ENCODE measurements at places on chromosomes 2 and 18.

DNA sequence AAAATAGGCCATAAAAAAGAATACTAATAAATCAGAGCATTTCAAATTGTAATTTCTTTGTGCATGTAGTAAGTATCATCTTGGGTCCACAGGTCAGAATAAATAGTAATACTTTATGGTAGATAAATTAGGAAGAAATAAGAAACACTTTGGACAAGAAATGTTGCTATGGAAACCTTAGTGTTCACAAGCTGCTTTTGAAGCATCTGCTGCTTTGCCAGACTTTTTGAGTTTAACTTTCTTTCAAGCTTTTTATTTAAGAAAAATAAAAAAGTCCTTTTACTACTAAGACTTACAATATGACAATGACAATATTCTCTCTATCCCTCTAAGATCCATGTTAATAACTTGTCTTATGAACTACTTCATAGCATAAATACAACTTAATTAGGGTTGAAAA is 690.7 kb upstream of the FSHR start:
- DNase-seq: no peak

DNA sequence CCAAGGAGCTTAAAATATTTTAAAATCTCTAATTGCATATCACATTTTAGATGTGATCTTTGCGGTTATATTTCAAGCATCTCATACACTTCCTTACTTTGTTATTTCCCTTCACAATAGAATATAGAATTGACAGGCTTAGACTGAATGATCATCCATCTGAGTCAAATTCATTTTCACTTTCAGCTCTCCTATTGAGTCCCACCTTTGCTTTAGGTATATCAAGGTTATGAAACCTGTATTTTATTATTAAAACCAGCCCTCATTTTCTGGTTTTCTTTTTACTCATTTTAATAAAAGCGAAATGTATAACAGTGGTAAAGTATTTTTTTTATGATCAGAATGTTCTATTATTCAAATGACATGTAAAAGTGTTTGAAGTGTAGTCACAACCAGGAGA is 162.9 kb upstream of the KYNU start:
- no peak for DNase-seq

GRCh38 chr2:231037202-231037730 is at the start of gene C2orf72:
Gene C2orf72, plus strand, starts transcription at chr2:231037523. Its CDS starts 43 bp downstream, at chr2:231037566.
- DNase-seq: no peak

GRCh38 chr2:198236338-198236737 is 431.9 kb downstream of the PLCL1 start:
- no peak for DNase-seq

GRCh38 chr2:235005603-235006259 is 53.9 kb downstream of the SH3BP4 start:
- peak; percentile 45 for DNase-seq

DNA sequence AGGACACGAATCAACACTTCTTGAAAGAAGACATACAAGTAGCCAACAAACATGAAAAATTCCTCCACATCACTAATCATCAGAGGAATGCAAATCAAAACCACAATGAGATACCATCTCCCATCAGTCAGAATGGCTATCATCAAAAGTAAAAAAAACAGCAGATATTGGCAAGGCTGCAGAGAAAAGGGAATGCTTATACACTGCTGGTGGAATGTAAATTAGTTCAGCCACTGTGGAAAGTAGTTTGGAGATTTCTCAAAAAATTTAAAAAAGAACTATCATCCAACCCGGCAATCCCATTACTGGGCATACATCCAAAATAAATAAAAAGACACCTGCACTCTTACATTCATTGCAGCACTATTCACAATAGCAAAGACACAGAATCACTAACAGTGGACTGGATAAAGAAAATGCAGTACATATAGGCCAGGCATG is 78.7 kb downstream of the GRB14 start:
- DNase-seq: peak; percentile 65

- DNase-seq: no peak
Measured at GRCh38 chr2:239153806-239154591, 246.8 kb downstream of the HDAC4 start.

DNA sequence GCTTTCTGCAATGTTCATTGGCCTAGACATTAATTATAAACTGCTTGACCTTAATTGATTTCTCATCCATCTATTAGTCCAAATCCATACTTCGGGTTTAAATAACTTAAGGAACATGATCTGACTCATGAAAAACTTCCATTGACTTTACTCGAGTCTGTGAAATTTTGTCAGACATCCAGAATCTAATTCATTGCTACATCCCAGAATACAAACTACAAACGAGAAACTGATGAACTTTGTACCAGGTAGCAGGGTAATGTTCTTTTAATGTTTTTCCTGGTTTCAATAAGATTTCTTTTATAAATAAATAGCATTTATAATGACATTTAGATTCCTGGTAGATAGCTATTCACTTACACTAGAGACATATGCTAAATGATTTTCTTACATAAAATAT is 36.0 kb upstream of the IKZF2 start:
- DNase-seq: no peak

GRCh38 chr2:241957276-241957675 is 87.7 kb downstream of the RTP5 start:
- DNase-seq: no peak

GRCh38 chr18:45962461-45962860 is 4.7 kb downstream of the EPG5 start:
- no peak for DNase-seq

DNA sequence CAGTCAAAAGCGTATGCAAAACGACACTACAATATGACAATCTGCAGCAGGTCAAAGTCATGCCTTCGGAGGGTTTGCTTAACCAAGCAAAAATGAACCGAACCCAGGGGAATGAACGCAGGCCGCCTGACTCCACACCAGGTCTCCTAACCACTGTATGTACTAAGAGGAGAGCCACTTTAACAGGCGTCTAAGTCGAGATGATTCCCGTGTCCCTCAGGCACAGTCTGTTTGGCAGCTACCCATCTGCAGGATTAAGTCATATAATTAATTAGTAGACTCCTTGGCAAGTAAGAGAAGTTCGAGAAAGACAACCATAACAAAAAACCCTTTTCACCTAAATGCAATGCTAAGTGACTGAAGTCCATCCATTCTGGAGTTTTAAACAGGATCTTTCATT is 15.2 kb downstream of the CYB5A start:
- DNase-seq: no peak

DNA sequence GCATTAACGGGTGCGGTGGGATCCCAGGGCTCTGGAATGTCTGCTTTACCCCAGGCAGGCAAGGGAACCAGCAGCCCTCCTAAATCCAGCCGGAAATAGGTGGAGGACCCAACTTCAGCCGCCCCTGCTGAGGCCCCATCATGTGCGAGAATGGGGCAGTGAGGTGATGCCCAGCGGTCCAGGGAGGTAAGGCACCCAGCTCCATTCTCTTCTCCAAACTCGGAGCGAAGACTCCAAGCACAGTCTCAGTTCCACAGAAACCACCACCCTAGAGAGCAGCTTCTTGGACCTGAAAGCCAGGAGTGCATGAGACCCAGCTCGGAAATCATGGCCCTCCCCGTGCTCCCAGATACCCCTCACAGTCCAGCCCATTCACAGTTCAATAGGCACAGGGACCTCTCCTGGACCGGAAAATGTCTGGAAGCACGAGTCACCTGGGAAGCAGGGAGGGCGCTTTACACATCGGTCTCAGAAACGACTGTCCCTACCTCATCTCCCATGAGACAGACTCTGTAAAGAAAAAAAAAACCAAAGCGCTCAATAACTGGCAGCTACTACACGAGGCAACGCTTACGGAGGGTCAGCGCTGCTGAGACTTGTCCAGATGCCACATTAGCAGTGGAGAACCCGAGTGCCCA is 2.0 kb downstream of the SDC1 start:
- DNase-seq: peak; percentile 50

- DNase-seq: no peak
Measured at GRCh38 chr2:100921685-100922161, 80.4 kb upstream of the RPL31 start.

DNA sequence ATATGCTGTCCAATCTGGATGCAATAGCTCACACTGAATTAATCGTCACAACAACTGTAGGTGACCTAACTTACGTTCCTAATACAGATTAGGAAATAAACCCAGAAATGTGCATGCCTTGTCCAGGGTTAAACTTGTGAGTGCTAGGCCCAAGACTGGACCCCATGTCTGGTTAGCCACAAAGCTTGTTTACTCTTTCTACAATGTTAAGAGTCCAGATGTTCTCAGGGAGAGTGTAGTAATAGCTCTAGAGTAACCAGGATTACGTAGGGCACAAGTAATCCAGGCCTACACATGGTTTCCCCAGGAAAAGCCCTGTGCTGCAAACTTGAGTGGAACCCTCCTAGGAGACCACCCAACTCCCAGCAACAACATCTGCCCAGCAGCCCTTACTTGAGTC is 26.2 kb downstream of the TRIB2 start:
- no peak for DNase-seq

GRCh38 chr18:49162226-49162864 is 211.6 kb upstream of the SMAD7 start:
- no peak for DNase-seq

DNA sequence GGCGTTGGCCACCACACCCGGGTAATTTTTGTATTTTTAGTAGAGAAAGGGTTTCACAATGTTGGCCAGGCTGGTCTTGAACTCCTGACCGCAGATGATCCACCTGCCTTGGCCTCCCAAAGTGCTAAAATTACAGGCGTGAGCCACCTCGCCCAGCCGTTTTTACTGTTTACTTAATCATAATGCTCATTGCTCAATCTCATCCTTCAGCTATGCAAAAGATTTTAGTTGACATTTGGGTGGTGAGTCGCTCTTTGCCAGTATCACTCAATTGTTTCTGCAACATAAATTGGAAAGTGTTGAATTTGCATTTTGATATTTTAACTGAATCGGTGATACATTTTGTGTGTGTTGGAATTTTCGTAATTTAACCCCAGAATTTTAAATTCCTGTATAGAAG is 7.8 kb upstream of the ZNF532 start:
- no peak for DNase-seq
